ENCODE measurements at places on chromosomes 5 and 9. TPM values are rescaled to one million over a fixed set of nuclear protein-coding genes. Genes with fewer than 3 reads are reported as not detected.

THOC3 gene
- total RNA-seq: 140 TPM

SV2C gene
- 0.35 TPM for total RNA-seq

- DNase-seq: no peak
These were observed 455.9 kb downstream of the ACTL7B start for GRCh38 chr9:108399851-108400250.

- DNase-seq: no peak
These were observed 413.6 kb upstream of the GRAMD2B start for GRCh38 chr5:126009566-126009965.

GRCh38 chr9:81266674-81267073 lies 422.7 kb downstream of the TLE1 start:
- no peak for DNase-seq

DNA sequence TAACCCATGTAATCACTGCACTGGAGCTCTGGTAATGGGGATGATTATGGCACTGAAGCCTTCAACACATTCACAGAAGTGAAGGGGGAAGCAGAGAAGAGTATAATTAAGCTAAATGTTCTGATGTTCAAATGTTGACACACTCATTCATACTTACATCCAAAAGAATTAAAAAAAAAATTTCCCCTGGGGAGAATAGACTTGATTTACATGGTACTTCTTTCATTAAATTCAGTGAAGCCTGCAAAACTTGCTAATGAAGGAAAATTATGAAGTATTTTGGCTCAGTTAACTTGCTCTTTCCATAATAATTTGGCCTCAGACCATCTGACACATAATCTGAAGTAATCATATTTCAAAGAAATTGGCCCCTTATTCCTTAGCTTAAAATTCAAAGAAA lies 428.8 kb downstream of the SH3GL2 start:
- DNase-seq: no peak

DNA sequence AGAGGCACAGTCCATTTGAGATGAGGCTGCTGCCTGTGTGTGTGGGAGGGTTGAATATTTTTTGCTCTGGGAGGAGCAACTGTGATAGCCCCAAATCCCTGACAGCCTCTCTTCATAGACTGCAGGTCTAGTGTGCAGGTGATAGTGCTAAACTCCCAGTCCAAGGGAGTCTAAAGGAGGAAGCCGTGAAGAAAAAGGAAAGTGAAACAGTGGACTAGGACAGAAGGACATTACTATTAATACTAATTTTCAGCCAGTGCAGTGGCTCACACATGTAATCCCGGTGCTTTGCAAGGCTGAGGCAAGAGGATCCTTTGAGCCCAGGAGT lies 295.0 kb downstream of the PDE4D start:
- DNase-seq: peak; percentile 36

GRK6 gene
- total RNA-seq: 38.0 TPM

GRCh38 chr5:122256388-122256787 lies 55.6 kb upstream of the SNCAIP start:
- DNase-seq: no peak

DNA sequence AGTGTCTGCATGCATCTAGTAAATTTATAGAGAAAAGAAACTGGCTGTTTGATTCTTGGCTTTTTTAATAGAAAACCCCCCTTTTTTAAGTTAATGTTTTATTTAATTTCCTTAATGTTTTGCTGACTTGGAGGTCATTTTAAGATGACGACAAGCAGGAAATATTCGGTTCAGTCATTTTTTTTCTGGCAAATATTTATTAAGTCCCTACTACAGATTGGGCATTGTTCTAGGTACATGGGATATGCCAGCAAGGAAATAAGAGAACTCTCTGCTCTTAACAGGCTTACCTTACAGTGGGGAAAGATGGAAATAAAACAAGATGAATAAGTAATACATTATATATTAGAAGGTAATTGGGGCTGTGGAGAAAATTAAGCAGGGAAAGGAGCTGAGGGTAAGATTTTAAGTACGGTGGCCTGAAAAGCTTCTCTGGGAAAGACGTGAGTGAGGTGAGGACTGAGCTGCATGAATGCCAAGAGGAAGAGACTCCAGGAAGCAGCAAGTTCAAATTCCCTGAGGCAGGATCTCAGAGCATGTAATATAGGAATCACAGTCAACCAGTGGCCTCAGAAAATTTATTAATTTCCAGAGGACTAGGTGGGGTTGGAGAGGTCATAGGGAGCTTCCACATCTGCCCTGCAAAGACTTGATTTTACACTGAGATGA lies 316.0 kb upstream of the DAP start:
- no peak for DNase-seq

MRPL50 gene
- total RNA-seq: 9.5 TPM

EXD3 gene
- total RNA-seq: 36.4 TPM

GPR150 gene
- total RNA-seq: 0.52 TPM

GRCh38 chr5:57692582-57693487 lies 210.2 kb upstream of the ACTBL2 start:
- peak; percentile 36 for DNase-seq

DNA sequence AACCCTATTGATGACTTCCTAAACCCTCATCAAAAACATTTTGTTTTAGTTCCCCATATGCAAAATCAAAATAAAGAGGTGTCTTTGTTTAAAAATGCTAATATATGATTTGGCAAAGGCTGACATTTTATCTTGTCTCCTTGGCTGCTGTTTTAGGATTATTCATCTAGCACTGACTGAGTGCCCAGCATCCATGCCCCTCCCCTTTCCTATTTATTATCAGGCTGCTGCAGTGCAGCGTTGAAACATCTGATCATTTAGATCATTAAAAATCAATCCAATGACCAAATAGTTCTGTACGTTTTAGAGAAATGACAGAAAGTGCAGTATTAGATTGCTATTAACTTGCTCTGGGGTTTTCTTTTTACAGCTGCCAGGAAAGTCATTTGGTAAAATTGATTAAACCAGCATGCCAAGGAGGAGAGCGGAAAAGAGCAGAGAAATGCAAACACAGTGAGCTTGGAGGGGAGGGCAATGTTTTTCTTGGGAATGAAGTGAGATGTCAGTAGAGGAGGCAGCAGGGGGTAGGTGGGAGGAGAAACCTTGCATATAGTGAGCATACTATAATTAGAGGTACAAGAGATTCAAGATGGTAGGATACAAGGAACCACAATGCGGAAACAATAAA lies 286.3 kb downstream of the PDE4D start:
- no peak for DNase-seq
